ENCODE measurements at places on chromosomes 6 and 20.

GRCh38 chr6:80530103-80530502, 423.6 kb downstream of the BCKDHB start:
- DNase-seq, result no peak

DNA sequence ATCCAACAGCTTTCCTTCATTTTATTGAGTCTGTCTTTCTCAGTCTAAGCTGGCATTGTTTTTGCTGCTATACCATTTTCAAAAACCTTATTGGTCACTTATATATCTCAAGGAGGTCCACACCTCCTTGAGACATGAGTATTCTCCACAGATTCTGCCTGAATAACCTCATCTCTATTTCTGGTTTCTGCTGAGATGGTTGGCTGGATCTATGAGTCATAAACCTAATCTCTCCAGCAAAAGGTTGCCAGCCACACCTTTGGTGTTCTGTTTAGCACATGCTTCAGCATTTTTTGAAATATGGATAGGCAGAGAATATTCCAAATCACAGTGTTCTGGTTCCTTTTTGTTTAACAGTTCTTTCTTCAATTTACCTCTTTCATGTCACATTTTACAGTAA, 40.8 kb upstream of the TMEM244 start:
- DNase-seq, result no peak

DNA sequence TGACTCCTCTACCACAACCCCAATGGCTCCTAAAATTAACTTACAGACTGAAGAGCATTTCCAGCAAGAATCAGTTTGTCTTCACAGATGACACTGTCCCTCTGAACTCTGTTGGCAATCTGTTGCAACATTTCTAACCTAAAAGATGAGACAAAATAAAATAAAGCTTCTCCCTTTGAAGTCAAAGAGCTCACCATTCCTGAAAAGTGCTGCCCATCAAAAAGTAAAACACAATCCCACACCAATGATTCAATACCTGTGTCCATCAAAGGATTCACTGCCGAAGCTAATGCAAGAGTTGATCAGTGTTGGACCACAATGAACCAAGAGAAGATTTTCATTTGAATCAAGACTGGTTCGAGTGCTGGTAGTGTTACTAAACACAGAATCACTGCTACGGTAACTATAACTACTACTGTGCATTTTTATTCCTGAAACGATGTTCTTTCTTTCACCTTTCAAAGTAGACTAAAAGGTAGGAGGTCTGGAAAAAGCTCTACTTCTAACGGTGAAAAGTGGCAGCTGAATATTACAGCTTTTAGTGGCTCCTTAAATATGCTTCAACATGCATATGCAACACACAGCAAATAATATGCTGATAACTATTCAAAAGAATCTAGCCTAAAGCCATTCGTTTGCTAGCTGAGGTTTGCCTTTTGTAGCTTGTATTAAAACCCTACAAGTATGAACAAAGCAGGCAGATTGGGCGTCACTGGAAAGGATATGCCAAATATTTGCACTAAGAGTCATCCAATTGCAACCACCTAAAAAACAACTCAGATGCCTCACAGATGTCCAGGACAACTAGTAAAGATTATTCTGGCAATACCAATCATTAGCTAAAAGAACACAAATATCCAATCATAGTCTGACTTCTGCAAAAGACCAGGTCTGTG, at the start of gene DST:
DST (minus strand) TSS at position 524 of the 896 bp plus-strand sequence.
- DNase-seq, result no peak

DNA sequence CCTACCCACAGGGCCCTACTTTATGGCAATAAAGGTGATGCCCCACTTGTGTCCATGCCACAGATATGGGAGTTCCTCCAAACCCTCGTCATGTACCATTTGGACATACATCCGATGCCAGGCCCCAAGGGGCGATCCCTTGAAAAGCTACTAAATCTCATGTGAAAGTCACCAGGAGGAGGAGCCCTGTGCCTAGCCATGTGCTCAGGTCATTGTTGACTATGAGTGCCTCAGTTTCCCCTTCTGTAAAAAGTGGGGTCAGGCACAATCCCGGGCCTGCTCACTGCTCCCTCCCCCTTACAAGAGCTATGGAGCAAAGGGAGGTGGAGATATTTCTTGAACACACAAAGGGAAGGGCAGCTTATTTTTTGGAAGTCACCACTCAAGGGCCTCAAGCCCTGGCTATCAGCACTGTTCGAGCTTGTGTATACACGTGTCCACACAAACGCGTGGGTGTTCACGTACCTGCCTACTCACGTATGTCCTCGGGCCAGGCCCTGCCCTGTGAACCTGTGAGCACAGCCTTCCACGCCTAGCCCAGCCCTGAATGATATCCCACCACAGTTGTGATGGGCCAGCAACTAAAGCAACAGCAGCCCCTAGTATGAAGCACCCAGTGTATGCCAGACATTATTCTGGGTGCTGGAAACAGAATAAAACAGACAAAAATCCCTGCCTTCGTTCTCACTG, 1.9 kb downstream of the ACTL10 start:
- no peak for DNase-seq

DNA sequence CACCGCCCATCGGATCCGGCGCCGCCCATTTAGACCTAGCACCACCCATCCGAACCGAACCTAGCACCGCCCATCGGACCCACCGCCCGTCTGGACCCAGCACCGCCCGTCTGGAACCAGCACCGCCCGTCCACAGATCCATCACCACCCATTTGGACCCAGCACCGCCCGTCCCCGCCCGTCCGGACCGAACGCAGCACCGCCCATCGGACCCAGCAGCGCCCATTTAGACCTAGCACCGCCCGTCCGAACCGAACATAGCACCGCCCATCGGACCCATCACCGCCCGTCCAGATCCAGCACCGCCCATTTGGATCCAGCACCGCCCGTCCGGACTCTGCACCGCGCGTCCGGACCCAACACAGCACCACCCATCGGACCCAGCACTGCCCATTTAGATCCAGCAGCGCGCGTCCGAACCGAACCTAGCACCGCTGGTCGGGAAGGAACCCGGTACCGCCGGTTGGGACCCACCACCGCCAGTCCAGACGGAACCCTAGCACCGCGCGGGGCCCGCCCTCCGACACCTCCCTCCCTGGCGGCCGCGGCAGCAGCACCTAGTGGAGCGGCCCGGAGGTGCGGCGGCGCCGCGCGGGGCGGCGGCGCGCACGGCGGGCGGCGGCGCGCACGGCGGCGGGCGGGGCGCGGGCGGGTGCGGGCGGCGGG, 348 bp upstream of the AFDN start:
- DNase-seq, result peak; percentile 75

- no peak for DNase-seq
Measured at GRCh38 chr6:16595514-16596120, 165.6 kb downstream of the ATXN1 start.

GRCh38 chr6:137780447-137781034, 86.5 kb upstream of the TNFAIP3 start:
- DNase-seq, result no peak

- no peak for DNase-seq
Measured at GRCh38 chr6:40504274-40504673, 82.9 kb downstream of the LRFN2 start.

GRCh38 chr6:163487606-163488005, 73.1 kb downstream of the QKI start:
- DNase-seq, result no peak

DNA sequence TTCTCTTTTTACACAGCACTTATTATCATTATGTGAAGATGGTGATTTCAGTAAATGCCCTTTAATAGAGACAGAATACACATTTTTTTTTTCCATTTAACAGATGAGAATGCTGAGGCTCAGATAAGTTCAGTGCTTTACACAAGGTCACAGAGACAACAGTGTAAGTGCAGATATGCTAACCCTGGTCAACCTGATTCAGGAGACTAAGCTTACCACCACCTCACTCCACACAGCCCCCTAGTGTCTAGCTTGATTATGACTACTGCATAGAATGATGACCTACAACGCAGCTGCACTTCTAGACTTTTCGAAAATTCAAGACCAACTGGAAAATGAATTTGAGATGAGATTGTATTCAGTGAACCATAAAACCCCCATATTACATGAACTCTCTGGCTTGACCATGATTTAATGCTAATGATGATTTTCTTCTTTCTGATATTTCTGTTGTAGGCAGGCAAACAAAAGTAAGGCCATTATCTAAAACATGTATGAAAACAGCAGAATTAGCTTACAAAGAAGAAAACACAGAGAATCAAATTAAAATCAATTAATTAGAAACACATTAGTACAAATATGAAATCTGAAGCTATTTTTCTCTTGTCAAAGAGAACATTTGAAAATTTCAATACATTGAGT, 212.1 kb upstream of the PHACTR1 start:
- DNase-seq, result no peak

DNA sequence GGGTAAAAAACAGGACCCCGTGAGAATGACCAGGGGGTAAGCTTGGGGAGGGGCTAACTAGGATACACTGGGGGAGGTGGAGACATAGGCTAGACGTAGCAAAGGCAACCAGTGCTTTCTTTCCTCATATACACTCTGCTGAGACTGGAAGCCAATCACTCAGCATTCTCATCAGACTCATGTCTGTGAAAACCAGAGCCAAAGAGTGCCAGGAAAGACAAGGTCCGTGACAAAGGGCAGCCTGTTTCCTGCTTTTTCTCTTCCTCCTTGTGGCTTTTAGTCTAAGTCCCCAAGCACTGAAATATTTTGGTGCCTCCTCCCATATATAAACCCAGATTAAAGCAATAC, 97.9 kb upstream of the NEDD9 start:
- DNase-seq, result peak; percentile 8

DNA sequence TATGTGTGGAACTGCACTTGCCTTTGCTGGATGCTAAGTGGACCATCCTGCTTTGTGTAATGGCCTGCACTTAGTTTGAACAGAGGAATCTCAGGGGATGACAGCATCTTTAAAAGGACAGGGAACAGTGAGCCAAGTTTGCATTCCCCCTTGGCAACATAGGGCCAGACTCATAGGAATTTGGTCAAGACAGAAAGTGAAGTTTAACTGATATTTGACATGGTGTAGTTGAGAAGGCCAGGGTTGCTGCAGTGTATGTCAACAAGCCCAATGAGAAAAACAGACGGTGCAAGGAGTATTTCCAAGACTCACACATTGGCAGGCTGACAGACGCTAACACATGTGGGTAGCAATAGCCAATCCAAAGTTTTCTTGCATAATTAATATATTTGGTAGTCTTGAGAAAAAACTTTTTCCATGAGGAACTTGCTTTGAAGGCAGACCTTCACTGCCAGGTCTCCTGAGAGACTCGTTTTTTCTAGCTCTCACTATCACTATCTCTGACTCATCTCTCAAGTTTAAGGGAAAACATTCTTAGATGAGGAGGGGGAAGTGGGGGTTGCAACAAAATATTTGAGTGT, 213.8 kb downstream of the IBTK start:
- DNase-seq, result no peak

GRCh38 chr6:168273441-168274036, 46.0 kb downstream of the DACT2 start:
- no peak for DNase-seq

- DNase-seq, result no peak
Measured at GRCh38 chr6:3585320-3585935, 128.6 kb upstream of the SLC22A23 start.

DNA sequence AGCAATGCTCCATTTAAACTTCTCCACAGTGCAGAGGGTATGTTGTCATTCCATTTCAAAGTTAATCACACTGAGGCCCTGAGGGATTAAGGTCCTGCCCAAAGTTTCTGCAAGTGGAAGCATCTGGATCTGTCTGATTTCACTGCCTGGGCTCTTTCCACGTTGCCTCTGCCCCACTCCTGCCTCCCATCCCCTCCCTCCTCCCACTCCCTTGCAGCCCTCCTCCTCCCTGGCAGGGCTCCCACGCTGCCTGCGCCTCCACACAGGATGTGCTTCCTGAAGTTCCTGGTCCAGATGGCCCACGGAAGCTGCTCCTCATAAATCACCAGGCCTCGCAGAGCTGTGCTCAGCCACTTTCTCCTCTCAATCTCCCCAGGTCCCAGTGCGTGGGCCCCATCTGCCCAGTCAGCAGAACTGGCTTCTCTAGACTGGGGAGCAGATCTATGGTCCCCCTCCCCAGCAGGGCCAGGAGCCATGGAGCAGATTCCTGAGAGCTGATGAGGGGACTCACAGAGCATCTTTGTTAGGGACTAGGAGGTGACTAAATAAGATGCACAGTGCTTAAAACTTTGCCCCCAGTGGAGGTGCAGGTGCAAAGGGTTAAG, 65.4 kb upstream of the MAFB start:
- no peak for DNase-seq

DNA sequence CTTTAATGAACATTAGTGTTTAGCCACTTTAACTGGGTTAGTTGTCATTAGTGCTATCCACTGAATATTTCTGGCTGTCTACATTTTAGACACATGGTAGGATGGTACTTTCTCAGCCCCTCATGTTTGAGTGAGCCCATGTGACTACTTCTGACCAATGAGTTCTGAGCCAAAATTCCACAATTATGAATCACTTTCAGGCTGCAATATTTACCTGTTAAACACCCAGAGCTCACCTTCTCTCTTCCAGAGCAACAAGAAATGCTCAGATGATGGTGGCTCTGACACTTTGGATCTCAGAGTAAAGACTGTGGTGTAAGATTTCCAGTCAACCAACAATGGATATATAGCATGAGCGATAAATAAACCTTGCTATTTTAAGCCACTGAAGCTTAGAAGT, 24.8 kb downstream of the SPACA1 start:
- DNase-seq, result no peak

- no peak for DNase-seq
Measured at GRCh38 chr20:50191544-50192363, 1.1 kb downstream of the CEBPB start.

DNA sequence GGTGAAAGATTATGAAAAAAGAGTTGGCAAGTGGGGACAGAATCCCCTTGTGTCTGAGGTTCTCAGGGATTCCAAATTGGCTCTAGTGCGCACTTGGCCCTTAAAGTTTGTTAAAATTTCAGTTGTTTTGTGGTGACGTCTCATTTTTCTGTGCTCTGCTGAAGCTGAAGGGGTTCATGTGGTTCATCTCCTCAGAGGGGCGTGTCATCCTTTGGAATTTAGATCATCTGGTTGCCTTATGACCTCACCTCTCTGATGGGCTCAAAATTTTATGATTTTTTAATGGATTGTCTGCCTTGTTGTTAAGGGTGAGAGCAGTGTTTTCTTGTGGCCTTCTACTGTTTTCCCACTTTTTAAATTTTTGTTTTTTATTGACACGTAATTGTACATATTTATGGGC, 20.3 kb downstream of the CYB5R4 start:
- DNase-seq, result no peak
